Pulmonary artery endothelial cell (primary cell): ENCODE measurements at places on chromosomes 13 and 19. TPM values are rescaled to one million over a fixed set of nuclear protein-coding genes. Genes with fewer than 3 reads are reported as not detected.

ATP4A gene
- total RNA-seq, result not detected in 2 replicates

KDM4B gene
- 11.7 and 13.7 TPM in 2 replicates for total RNA-seq

DNA sequence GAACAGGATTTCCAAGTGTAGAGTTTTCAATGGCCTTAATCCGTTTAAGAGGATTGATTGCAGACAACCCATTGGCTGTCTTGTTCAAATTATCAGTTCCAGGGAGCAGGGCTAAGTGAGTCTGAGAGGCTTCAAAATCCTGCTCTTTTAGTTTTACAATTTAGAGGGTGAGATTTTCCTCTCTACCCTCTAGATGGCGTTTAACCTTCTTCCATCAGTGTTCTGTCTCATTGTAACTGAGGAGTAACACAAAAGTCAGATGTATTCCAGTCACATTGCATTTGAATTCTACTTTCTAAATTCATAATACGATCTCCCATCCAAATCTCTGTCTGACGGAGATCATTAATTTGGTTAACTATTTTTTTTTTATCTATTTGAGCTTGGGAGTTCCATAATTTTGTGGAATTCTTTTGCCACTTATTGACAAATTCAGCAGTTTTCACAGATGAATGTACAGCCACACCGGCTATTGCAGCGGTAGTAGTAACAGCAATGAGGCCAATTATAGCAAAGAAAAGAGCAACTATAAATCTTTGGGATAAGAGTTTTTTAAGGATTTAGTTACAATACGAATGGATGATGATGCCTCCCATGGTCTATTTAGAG is 7.8 kb upstream of the C19orf84 start:
- no peak for DNase-seq

GRCh38 chr19:39671739-39672363 is 16.1 kb downstream of the LGALS16 start:
- DNase-seq, result no peak

GRCh38 chr13:75647126-75647784 is 11.1 kb downstream of the LMO7 start:
- no peak for DNase-seq

DNA sequence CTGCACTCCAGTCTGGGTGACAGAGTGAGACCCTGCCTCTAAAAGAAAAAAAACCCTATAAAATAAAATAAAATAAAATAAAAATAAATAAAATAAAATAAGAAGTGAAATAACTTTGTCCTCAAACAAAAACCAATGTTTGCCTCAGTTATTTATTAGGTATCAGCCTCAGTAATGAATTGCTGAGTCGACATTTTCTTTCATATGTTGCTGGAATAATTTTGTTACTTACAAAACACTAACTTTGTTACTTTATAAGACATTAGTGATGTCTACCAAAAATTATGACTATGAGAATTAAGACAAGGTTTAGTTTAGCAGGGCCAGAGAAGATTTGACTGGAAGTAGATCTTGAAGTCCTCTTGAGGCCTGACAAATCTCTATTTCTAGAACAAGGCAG is 2074.5 kb upstream of the PCDH20 start:
- no peak for DNase-seq

DNA sequence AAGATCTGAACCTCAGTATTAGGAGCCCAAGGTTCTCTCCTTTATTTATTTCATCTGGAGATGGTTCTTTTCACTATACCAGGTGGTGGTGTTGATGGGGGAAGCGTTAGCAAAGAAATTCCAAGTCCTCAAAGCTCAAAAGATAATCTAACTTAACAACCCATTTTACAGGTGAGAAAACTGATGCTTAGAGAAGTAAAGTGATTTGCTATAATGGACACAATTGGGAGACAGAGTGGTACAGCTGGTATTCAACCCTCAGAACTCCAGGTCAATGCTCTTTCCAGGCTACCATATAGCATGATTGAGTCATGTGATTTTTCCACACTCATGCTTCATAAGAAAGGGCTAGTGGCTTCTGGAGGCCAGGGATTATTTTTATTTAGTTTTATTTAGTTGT is 25.0 kb upstream of the URAD start:
- DNase-seq, result no peak

DNA sequence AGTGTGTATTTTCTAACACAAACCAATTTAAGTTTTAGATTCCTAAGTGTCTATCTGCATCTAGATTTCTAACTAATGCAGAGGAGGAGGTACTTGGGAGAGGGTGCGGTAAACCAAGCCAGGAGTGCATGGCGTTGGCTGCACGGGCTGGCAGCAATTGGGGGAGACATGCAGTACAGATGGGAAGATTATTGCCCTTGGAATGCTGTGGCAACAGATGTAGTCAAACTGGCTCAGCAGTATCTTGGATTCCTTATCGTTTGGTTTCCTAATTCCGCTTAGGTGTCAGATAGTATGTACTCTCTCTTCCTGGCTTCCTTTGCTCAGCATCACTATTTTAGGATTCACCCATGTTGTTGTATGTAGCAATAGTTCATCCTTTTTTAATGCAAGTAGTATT is 29.4 kb upstream of the STK24 start:
- DNase-seq, result no peak

GRCh38 chr13:50916701-50917184 is 7.2 kb downstream of the RNASEH2B start:
- no peak for DNase-seq

- DNase-seq, result no peak
Observed at GRCh38 chr13:46893221-46893740, 3.6 kb downstream of the HTR2A start.
